ENCODE measurements at places on chromosomes 2 and 18. TPM values are rescaled to one million over a fixed set of nuclear protein-coding genes. Genes with fewer than 3 reads are reported as not detected.

The CRACDL gene
- 3.3 TPM for total RNA-seq

The VWC2L gene
- not detected for total RNA-seq

The EDAR gene
- total RNA-seq: not detected

The MARCO gene
- not detected for total RNA-seq

The RHBDD1 gene
- 14.3 TPM for total RNA-seq

The RFTN2 gene
- 14.4 TPM for total RNA-seq

The FIGLA gene
- total RNA-seq: not detected

The CRYGD gene
- not detected for total RNA-seq

The SMAD2 gene
- 118 TPM for total RNA-seq

GRCh38 chr18:45503990-45504389, 111.3 kb upstream of the SLC14A2 start:
- DNase-seq: no peak

DNA sequence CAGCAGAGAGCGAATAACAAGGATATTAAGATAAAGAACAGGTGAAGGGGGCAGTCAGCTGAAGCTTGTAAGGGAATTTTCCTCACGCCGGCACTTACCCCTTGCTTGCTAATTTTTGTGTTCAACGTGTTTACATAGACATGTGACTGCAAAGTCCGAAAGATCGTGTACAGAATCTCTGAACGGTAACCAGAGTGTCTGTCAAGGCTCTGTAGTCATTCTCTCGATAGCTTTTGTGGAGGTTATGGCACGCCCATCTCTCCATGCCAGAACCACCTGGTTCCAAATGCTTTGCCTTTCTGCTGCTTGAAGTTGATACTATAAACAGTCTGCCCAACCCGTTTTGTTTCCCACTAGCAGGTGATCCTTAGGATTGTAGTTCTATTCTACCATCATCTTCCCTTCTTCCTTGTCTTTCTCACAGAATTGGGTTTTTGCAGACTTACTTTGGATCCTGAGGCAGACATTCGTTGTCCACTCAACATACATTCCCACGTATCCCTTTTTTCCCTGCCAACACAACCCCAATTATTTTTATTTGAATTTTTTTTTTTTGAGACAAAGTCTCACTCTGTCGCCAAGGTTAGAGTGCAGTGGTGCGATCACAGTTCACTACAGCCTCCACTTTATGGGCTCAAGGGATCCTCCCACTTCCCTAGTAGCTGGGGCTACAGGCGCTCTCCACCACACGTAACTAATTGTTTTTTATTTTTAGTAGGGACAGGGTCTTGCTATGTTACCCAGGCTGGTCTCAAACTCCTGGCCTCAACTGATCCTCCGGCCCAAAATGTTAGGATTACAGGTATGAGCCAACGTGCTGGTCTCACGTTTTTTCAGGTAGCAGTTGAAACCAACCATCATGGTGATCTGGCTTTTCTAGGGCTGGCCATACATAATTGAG, 1.3 kb upstream of the USP34 start:
- peak; percentile 47 for DNase-seq

DNA sequence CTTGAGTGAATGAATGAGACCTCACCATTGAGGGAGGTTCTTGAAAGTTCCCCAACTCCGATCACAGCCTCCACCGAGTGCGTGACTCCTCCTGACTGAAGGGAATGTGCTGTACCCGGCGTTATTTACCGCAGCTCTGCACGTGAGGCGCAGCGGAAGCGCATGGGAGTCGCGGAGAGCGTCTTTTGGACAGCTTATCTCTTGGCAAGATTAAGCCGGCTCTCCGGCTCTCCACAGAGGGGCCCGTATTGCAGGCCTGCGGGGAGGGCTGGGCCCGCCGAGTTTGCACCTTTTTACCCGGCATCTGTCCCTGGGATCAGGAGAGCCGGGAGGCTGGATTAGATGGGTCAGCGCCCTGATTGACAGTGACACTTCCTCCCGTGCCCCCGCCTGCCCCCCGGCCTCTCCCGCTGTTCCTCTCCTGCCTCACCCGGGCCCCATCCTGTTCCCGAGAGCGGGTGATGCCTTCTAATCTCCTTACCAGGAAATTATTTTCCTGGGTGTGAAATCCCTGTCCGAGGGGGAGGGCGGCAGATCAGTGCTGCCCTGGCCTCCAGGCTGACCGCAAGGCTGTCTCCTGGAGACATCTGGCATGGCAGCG, 176.3 kb downstream of the INHBB start:
- DNase-seq: no peak

DNA sequence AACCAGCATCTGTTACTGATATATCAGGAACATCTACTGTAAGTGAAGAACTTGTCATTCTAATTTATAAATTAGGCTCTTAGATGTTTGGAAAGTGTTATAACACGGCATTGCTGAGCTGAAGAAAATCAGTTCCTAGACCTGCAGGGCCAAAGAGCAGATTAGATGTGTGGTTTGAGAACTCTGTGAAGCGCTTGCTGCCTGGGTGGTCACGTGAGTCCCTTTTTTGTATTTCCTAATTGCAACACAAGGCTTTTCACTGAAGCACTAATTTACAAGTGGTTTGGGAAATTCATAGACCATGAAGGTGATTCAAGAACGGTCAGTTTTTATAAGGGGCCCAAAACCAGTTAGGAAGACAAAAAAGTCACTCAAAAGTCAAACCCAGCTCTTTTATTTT, 106.9 kb upstream of the SP3 start:
- DNase-seq: no peak

- DNase-seq: peak; percentile 58
Measured at GRCh38 chr2:12816379-12817306, 99.9 kb downstream of the TRIB2 start.

GRCh38 chr2:105802587-105802986, 57.9 kb downstream of the NCK2 start:
- DNase-seq: no peak

- peak; percentile 30 for DNase-seq
Measured at GRCh38 chr2:200367155-200367554, 60.7 kb downstream of the SPATS2L start.

DNA sequence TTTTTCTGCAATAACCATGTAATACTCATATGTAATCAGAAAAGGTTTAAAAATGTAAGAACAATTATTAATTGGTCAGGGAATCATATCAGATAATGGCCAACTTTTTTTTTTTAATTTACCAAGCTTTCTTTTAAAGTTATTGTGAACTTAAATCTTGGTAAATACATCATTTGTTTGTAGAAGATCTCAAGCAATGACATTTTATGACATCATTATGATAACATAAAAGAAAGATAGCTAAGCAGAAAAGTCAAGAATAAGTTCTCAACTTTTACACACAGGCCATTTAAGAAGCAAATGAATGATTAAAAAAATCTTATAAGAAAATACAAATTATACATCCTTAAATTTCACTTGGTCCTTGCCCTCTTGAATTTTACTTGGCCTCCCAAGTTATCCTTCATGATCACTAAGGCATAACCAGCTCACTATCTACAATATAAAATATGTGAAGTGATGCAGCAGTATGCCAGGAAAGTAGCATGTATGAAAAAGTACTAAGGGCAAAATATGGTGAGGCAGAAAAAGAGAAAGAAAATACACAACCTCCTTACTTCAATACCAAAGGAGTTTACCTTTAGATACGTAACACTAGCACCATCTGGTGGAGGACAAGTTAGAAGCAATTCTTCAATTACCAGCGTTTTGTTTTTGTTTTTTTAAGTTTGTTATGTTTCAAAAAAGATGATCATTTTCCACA, 116.6 kb downstream of the SRBD1 start:
- peak; percentile 84 for DNase-seq

- DNase-seq: no peak
Measured at GRCh38 chr2:190572246-190572645, 37.7 kb upstream of the NEMP2 start.

- DNase-seq: no peak
Measured at GRCh38 chr2:197306696-197307040, 3.9 kb downstream of the ANKRD44 start.

DNA sequence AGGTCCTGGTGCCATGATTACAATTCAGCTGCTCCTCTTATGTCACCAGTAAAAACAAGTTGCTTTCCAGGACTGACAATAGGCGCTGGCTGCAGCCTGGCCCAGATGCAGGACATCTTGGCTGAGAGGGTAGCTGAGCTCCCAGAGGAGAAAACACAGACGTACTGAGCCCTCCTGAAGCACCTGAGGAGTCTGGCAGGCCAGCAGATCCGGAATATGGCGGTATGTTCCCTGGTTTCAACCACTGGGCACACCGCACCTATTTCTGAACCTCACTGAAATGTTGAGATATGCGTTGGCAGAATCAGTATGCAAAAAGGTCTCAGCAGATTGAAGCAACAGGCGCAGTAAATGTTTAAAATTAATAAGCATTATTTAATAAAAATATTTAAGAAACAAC, 73.1 kb upstream of the BZW1 start:
- no peak for DNase-seq

DNA sequence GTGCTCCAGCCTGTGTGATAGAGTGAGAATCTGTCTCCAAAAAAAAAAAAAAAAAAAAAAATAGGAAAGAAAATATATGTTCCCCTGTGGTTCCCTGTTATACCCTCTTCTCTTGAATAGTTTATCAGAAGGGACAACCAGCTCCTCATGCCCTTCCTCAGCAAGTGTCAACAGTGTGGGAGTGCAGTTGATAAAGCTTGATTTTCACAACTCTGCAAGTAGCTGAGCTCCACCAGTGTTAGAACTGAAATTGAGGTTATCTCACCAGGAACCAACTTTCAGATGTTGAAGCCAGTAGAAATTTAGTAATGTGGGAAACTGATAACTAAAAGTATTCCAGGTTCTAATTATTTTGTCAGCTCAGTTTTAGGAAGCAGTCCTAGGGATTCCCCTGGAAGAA, 25.1 kb downstream of the NEDD4L start:
- no peak for DNase-seq

- no peak for DNase-seq
Measured at GRCh38 chr18:48851599-48851960, 99.2 kb downstream of the SMAD7 start.

- DNase-seq: no peak
Measured at GRCh38 chr2:177359836-177360595, 32.6 kb upstream of the AGPS start.
